ENCODE measurements at places on chromosomes 6 and 20.
A peak's percentile ranks its signal among the peaks of the same experiment; 100 is the strongest.

- no peak for DNase-seq
These were observed 35.9 kb upstream of the CST7 start for GRCh38 chr20:24913076-24913628.

GRCh38 chr6:35177157-35177556, 36.0 kb upstream of the TCP11 start:
- DNase-seq, result no peak

GRCh38 chr6:161242779-161243693, 30.8 kb downstream of the AGPAT4 start:
- DNase-seq, result peak; percentile 43

DNA sequence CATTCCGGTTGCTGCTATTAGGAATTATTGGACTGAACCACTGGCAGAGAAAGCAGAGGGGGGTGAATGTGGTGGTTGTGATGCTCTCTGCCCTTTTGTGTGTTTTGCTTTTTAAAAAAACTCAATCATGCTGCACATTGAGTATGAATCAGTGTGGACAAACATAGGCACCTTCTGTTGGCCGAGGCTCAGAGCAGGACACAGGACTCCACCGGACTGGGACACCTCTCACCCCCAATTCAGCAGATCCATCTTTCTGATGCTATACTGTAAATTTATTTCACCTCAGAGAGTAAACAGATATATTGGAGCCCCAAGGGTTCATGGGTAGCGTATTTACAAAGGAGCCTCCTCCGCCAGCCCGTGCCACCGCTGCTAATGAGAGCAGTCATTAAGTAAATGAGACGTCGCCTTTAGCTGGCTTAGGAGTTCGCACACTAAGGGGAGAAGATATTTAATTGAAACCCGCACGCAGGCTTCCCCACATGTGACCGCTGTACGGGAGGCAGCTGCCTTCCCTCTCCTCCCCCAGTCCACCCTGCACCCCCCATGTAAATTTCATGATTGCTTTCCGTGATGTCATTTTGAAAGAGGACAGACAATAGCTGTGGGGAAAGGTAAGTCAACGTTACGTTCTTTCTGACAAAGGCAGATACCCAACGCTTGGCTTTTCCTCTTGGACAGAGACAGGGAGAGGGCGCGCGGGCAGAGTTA, at the start of gene MYT1:
Gene MYT1, plus strand, starts transcription at position 330 of the 714 bp plus-strand sequence. CDS start 34,410 bp downstream, outside the sequence.
- DNase-seq, result no peak

DNA sequence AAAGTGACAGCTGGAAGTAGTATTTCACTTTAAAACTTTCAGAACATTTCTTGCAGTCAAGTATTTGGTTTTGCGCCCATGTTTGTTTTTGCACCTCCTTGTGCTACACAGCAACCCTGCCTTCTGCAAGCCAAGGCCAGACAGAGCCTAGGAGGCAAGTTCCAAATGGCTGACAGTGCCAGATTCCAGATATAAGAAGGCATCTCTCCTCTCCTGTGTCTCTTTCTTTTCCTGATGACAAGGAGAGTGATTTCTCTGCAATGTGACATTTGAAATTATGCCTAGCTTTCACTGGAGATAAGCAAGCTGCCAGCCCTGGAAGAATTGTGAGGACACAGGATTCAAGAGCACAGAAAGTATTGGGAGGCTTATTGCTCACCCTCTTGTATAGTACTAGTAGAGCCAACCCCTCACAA, 149.1 kb upstream of the TENT5A start:
- no peak for DNase-seq

GRCh38 chr6:132813173-132813856, 1.1 kb upstream of the RPS12 start:
- no peak for DNase-seq

- no peak for DNase-seq
These were observed 18.9 kb downstream of the MANBAL start for GRCh38 chr20:37308086-37309050.

- no peak for DNase-seq
These were observed 21.6 kb upstream of the TNFAIP3 start for GRCh38 chr6:137845460-137845859.

DNA sequence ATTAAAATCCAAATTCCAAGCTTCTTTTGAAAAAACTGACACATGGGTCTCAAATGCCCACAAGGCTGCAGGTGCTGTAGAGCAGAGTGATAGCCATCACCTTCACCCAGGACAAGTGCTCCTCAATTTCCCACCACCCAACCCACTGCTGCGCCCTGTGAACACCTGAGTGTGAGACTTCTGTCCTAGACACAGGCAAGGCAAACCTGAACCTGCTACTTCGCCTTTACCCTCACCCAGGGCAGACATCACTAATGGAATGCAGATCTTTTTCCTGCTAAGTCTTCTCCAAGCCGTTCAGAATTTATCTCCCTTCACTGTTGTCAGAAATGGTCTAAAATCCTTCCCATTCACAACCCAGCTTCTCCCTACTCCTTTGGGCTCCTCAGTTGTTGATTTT, 65.9 kb downstream of the PREX1 start:
- no peak for DNase-seq

DNA sequence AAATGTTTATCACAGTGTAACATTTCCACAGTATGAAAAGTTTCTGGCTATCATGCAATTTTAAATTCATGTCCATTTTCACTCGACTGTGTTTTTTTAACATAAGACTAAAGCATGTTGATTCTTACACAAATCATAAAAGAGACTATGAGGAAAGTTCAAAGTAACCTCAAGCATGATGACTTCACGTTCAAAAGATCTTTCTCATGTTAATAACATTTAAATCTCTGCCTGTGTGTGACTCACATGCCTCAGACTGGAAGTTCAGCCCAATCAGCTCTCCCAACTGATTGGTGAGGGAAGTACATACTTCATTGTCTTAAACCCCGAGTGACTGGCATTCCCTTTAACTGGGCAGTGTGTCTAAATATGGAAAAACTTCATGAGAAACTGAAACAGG, 37.4 kb downstream of the ATXN1 start:
- DNase-seq, result no peak

GRCh38 chr6:16999491-17000436, 102.1 kb upstream of the STMND1 start:
- DNase-seq, result no peak

GRCh38 chr6:128494440-128494839, 26.0 kb downstream of the PTPRK start:
- DNase-seq, result no peak
